GM10248 (cell line): ENCODE measurements at places on chromosomes 11 and 22.

DNA sequence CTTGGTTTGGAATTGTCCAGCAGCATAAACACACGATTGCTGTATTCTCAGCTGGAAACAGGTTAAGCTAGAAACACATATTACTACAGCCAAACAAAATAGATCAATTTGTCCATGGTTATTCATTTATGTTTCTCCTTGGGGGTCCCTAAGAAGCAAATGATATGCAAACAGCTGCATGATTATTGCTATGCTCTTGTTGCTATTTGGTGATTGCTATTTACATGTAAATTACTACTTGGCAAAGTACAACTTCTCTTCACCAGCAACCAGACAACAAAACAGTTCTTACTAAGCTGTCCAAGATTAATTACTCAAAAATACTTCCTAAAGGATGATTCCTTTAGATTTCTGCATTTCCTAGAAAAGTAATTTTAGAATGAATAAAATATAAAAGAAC is 567.9 kb upstream of the ARHGAP42 start:
- no peak for DNase-seq

GRCh38 chr22:38352436-38352835 is 35.2 kb upstream of the CSNK1E start:
- no peak for DNase-seq

DNA sequence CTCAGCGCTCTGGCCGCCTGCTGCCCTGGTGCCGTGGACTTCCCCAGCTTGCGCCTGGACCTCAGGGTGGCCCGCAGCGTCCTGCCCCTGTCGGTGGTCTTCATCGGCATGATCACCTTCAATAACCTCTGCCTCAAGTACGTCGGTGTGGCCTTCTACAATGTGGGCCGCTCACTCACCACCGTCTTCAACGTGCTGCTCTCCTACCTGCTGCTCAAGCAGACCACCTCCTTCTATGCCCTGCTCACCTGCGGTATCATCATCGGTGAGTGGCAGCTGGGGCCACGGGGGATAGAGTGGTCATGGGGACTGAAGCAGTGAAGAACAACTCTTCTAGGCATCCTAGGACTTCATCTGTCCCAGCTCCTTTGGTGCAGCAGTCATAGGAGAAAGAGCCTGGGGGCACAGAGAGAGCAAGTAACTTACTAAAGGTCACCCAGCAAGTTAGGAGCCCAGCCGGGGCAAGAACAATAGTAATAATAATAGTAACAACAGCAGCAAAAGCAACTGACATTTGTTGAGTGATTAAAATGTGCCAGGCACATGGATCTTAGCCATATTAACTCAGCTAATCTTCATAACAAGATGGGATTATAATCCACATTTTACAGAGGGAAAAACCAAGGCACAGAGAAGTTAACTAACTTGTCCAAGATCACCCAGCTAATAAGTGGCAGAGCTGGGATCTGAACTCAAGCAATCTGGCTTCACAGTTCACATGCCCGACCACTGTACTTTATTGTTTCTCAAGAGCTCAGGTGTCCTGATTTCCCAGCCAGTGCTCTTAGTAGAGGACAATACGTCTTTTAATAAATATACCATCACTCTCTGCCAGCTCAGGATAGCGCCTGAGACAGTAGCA is 1.4 kb downstream of the SLC35C1 start:
- no peak for DNase-seq

DNA sequence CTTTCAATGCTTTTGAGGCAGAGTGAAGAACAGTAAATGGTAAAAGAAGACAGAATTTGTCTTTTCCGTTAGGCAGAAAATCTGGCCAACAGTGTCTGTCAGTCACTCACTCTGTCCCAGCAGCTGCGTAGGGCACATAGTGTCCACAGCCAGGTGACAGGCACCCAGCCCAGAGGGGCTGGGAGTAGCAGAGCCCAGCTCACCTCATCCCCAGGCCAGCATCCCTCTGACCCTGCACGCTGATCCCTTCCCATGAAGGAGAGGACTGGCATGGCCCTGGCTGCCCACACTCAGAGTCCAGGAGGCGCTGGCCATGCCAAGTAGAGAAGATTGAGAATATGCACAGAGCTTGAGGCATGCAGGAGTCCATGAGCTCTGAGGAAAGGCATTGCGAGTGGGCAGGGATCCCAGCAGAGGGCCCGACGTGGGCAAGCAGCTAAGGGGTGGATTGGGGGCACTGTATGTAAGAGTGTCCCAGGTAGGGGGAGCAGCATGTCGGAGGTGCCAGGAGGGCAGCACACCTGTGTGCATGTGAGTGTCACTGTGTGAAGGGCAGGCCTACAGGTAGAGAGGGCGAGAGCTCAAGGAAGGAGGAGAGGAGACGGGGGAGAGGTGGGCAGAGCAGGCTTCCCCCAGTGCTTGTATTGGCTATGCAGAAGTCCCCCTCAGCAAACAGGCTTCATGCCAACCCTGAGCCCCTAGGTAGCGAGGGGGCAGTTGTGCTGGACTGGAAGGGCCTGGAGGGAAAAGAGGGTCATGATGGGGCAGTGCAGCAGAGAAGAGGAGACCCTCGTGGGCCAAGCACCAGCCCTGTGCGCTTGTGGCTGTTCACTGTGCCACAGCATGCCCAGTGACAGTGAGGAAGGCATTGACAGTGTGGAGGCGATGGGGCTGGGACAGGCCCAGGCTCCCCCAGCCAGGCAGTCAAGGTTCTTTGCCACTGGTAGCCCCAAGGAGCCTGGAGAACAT is 133.8 kb downstream of the OSBP2 start:
- no peak for DNase-seq

DNA sequence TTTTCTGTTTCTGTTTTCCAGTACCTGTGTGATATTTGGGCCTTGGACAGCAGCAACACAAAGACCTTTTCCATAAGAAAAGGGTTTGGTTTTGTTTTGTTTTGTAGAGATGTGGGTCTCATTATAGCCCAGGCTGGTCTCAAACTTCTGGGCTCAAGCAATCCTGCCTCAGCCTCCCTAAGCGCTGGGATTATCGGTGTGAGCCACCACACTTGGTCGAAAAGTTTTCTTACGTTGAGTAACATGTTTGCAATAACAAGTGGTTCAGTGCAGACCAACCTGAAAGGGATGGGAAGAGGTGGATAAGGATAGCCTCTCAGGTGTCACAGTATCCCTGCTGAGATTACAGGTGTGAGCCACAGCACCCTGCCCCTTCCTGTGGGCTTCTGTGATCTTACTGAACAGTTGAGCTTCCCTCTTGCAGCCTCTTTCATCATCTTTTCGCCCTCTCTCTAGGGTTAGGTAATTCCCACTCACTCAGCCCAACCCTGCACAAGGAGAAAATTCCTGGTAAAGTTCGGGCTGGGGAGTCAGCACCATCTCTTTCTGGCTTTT is 3.5 kb upstream of the MRPL48 start:
- DNase-seq: no peak

- no peak for DNase-seq
Observed at GRCh38 chr11:7511401-7511800, 2.4 kb upstream of the PPFIBP2 start.

GRCh38 chr11:75639762-75640181 is 29.1 kb downstream of the MAP6 start:
- DNase-seq: no peak

GRCh38 chr11:45280449-45280848 is 5.7 kb downstream of the SYT13 start:
- no peak for DNase-seq

DNA sequence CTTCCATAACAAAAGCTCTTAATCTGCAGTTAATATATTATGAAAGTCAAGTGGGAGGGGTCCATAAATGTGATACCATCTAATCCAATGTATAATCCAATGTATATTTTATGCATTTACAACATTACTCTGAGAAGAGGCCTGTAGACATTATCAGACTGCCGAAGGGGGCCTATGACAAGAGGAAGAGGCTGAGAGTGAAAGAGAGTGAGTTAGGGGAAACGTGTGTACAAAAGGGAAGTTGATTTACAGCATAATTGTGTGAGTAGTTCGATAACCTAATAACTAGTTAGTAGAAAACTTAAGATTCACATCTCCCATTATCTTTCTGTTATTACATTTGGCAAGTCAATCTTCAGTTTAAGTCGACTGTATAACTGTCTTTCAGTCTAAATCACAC is 86.6 kb downstream of the DDX10 start:
- no peak for DNase-seq
